Fibroblast of skin of scalp (primary cell): ENCODE measurements at places on chromosomes 1 and 21.

- no peak for DNase-seq
These were observed 4.4 kb upstream of the RHEX start for GRCh38 chr1:206048582-206048981.

DNA sequence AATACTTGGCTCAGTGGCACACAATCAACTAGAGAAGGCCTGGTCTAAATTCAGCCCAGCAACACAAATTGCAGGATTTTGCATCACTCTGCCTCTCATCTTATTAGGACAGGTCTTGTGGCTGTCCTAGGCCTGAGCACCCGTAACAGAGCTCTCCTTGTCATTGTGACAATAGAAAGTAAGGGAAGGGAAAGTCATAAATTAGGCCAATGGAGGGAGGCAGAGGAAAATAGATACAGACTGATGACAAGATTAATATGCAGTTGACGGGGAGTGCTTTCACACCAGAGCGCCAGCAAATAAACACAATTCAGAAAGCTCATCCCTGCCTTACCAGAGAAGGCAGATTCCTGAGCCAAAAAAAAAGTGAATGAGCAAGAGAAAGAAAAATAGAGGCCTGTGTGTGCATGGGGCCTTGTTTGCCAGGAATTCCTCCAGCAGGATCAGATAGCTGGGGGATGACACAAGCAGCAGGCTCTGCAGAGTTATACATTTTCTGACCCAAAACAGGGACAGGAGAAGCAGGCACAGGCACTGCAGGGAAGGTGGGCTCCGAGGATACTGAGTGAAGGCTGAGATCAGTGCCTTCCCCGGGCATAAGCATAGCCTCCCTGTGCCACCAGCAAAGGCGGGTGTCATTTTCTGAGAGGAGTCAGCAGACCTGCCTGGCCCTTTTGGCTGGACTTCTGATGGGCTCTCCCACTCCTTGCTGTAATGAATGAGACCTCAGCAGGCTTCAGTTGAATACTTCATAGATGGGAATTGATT is 110.0 kb upstream of the SPAG17 start:
- DNase-seq: peak; percentile 83

DNA sequence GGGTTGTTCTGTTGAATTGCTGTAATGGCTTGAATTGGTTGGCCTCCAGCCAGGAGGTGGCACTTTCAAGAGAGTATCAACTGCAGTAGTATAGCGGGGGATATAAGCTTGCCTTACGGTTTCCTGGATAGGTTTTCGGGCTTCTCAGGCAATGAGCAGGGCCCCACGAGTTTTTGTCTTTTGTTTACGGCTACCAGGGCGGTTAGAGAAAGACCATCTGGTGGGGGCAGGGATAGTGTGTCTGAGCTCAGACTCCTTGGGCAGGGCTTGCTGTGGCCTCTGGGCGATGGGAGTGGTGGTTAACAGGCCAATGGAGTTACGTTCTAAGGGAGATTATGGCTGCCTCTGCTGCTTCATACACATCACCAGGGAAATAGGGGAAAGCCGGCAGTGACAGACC is 62.8 kb downstream of the DTL start:
- DNase-seq: no peak

GRCh38 chr1:179589509-179589908 is 2.1 kb upstream of the TDRD5 start:
- DNase-seq: no peak

DNA sequence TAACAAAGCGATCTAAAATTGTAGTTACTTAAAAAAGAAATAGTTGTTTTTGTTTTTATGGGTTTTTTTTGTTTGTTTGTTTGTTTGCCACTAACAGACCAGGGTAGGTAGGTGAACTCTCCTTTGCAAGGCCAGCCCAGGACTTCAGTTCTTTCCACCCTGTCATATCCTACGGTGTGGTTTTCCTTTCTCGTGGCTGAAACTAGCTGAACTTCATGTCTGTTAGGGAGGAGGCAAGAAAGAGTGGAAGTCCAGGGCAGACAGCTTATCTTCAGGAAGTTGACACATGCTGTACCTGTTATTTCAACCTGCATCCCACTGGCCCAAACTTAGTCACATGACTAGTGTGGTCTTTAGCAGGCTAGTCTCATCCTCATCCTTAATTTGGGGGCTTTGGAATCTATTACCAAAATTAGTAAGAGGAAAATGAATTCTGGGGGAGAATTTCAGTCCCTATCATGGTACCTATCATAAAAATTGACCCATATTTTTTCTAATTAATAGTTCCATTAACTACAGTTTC is 62.9 kb upstream of the LRRC7 start:
- DNase-seq: no peak
